ENCODE measurements at places on chromosomes 4 and X.

DNA sequence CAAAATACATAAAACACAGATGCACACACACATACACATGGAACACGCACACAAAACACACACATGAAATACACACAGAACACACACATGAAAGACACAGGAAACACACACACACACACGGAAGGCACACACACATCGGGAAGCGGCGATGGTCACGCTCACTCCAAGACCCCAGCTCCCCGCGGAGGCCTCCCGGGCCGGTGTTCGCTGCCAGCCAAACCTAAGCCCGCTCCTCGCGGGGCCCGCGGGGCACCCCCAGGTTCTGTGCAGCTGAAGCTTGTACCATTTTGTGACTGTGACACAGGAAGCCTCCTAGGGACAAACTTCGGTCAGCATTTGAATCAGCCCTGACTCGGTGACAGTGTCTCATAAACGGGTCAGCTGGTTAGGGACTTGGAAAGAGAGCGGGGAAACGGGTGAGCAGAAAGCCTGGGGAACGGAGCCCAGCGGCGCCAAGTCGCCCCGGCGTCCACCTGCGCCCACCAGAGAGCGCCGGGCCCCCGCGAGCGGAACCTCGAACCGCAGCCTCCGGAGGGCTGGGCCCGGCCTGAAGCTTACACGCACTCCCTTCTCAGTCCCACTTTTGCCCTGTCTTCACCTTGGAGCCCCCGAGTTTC, 32.1 kb downstream of the F11 start:
- DNase-seq, result no peak

- no peak for DNase-seq
Measured at GRCh38 chr4:86910369-86910768, 18.1 kb upstream of the C4orf36 start.

- no peak for DNase-seq
Measured at GRCh38 chr4:177923888-177924287, 481.7 kb upstream of the AGA start.

DNA sequence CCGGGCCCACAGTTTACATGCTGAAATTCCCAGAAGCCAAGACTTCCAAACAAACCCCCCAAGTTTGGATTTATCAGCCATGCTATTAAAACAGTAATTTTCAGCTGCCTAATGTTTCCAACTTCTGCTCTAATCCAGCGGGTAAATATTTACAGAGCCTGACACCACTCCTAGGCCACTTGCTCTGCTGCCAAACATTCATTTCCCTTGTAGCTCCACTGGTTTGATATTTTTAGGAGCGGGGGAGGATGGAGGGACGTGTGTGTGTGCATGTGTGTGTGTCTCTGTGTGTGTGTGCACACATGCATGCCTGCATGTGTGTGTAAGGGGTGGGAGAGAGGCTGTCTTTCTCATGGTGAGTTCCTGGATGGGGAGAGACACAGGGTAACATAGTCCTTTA, 115.7 kb upstream of the PJA1 start:
- DNase-seq, result no peak

DNA sequence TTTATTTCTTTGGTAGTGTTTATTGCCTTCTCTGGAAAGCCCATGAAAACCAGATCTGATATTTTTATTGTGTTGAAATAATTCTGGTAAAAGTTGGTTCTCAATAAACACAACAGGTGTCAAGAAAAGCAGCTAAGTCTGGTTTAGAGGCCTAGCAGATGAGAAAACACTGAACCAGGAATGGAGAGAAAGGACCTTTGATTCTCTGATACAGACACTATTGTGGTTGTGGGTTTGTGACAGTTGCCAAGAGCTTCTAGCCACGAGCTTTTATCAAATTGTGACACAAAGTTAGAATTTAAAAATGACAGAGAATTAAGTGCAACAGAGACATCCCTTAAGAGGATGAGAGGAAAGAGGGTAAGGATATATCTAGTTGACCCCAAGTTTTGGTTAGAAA, 42.6 kb downstream of the DDIT4L start:
- no peak for DNase-seq

All from NB4 (cell line).